Renal cortex interstitium (tissue), 15 donors: ENCODE measurements at places on chromosomes 16 and 17.

GRCh38 chr16:83806731-83807130 lies 1.0 kb upstream of the HSBP1 start:
- DNase-seq: no peak

- no peak for DNase-seq
These were observed 33.9 kb downstream of the CREBBP start for GRCh38 chr16:3846595-3847091.

GRCh38 chr16:11030990-11031510 lies 86.7 kb downstream of the CLEC16A start:
- no peak for DNase-seq

DNA sequence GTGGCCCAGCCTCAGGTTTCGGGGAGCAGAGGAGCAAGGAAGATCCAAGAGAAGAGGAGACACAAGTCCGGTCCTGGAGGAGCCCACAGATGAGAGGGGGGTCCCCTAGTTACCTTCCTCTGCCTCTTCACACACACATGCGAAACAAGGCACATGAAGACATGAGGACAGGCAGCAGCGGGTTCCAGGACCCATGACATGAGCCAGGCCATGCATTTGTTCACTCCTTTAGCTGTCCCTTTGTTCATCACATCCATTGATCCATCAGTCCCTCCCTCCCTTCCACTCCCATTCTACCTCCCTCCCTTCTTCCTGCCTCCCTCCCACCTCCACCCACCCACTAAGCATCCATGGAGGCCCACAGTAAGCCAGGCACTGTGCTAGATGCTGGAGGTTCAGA lies 9.4 kb downstream of the PPY start:
- DNase-seq: no peak

DNA sequence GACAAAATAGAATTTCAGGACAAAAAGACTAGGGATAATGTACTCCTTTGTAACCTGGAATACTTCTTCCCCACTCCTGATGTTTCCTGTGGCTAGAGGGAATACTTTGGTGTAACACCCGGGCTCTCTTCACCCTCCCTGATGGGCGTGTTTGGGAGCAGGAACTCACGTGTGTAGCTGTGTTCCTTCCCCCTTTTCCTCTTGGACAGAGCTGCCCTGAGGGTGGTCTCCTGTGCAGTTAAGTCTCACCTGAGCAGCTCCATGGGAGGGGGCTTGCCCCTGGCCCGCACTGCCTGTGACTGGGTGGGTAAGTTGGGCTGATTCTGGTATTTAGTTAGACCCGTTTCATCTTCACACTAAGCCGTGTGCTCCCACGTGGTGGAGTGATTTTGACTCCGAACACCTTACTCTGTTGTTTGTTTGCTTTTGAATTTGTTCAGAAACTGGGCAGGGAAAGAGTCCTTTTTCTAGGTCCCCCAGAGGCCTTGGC lies 87.9 kb downstream of the OR1D5 start:
- no peak for DNase-seq

DNA sequence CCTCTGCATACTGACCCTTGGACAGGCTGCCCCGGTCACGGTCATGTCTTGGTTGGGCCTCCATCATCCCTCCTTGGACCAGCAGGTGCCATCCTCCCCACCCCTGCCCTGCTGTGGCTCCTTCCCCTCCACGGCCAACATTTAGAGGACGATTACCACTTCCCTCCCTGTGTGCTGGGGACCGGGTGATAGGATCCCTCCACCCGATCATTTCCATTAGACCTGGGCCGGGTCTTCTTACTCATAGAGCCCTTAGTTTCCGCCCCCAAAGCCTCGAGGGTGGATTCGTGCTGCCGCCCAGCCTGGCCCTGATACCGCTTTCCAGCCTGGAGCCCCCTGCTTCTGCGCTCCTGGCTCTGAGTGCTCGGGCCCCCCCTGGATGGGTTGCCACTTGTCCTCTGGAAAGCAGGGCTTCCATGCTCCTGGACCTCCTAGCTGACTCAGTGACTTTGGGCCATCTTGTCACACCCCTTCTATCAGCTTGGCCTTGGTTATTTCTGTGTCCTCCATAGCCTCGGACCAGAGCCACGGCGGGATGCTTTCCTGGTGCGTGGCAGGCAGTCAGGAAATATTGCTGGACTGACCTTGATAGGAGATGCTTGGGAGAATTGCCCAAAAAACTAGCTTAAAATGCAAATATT lies 171.4 kb downstream of the SEC14L1 start:
- DNase-seq: no peak

DNA sequence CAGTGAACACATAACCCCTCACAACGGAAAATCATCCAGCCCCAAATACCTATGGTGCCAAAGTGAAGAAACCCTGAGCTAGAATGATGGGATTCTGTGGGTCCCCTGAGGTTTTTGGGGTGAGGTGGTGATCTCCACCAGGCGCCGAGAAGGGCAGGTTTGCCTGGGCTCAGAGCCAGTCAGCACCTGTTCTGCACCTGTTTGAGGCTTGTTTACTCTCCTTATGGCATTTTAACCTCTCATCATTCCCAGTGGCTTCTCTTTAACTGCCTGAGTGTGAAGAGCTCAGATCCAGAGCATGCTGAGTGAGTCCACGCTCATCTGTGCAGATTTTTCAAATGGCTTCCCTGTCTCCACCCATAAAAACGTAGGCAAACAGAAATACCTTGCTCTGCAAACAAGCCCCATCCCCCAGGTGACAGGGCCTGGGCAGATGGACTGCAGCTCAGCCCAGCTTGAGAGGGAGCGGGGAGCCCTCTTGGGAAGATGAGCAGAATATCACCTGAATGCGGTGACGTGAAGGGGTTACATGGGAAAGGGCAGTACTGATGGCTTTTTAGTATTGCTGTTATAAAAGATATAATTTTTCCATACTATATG lies 40.1 kb upstream of the CLEC19A start:
- DNase-seq: no peak

DNA sequence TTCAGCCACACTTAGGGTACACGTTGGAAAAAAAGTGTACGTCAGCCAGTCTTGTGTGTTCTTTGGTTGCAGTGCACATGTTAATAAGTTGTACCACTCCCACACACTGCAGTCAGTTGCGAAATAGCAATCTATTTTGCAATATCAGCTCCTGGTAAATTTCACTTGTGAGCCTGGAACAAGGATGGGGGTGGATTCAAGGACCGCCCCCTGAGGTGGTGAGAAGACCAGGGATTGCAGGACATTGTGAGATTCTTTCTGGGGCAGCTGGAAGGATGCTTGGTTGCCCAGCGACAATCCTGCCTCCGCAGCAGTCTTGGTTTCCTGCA lies 78.6 kb upstream of the ZFHX3 start:
- DNase-seq: no peak

DNA sequence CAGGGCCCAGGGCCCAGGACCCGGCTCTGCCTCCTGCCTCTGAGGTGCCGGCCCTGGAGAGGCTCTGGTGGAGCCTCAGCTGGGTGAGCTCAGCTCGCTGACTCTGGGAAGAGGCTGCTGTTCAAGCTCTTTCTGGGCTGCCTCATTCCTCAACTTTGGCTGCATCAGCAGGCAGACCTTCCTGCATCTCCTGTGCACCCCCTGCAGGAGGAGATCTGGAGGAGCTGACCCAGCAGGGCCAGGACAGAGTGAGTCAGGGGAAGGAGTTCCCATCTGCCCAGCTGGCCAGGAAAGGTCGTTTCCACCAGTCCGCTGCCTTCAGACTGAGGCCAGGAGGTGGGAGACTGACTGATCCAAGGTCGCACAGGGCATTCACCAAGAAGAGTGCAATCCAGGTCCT lies 10.7 kb downstream of the CRHR1 start:
- no peak for DNase-seq

- no peak for DNase-seq
These were observed 50.9 kb upstream of the GSE1 start for GRCh38 chr16:85562093-85562786.

DNA sequence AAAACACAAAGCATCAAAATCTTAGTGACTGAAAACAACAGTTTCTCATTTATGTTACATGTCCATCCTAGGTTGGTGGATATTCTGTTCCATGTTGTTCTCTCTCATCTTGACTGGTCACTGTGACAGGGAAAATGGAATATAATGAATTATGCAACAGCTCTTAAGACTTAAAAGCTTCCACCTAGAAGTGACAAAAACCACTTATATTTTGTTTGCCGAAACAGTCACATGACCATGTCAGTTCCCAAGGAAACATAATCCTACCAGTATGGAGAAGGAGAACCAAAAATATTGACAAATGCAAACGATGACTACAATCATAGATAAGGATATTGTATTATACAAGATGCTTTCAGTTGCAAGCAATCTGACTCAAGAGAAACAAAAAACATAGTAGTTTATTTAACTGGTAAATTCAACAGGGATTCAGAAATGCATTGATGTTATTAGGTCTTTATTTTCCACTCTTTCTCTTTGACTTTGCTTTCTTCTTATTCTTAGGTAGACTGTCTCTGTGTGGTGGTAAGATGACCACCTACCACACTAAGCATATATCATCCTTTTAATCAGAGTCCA lies 103.8 kb downstream of the SSH2 start:
- no peak for DNase-seq

DNA sequence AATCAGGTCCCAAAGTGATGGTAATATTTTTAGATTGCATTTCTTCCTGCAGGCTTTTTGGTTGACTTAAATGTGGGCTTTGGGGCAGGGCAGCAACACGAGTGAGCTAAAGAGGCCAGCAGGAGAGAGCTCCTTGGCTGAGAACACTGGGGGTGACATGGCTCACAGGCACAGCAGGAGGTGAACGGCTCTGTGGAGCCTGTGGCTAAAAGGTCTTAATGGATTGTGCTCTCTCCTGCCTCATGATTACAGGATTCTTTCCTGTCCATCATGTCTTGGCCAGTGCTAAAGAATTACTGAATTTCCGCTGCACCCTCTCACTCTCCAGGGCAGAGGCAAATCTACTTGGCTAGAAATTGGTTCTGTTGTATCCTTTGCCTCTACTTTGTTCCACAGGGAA lies 366.6 kb downstream of the HS3ST4 start:
- DNase-seq: no peak

GRCh38 chr16:12541672-12542071 lies 262.0 kb downstream of the CPPED1 start:
- no peak for DNase-seq

DNA sequence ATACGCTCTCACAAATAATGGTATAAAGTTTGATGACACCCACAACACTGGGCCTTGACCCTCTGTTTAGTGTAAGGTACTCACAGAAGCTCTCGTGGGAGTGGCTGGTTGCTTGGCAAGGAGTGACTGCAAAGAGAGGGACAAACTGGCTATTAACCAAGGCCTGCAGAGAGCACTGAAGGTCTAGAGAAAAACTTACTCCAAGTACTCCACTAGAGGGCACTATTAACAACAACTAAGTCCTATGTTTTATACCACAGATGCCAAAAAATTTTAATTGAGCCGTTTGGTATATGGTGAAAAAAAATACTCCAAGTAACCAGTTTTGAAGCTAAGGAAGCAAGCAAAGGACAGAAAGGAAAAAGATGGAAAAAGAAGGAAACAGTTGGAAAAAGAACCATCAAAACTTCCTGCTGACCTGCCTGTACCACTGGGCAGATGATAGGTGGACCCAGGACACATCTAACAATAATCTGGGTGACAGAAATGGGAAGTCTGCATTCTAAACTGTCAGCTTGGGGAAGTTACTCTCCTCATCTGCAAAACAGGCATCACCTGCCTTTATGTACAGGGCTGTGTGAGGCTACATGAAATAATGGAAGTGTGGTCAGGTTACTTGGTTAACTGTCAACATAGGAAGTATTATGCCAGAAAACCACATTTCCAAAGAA lies 23.2 kb downstream of the DYNC1LI2 start:
- no peak for DNase-seq

- DNase-seq: no peak
These were observed 519.4 kb upstream of the WSB1 start for GRCh38 chr17:26774291-26775218.

- DNase-seq: no peak
These were observed 23.7 kb upstream of the XYLT2 start for GRCh38 chr17:50322271-50322670.

- no peak for DNase-seq
These were observed 162.5 kb downstream of the TRIM37 start for GRCh38 chr17:58944166-58944565.

DNA sequence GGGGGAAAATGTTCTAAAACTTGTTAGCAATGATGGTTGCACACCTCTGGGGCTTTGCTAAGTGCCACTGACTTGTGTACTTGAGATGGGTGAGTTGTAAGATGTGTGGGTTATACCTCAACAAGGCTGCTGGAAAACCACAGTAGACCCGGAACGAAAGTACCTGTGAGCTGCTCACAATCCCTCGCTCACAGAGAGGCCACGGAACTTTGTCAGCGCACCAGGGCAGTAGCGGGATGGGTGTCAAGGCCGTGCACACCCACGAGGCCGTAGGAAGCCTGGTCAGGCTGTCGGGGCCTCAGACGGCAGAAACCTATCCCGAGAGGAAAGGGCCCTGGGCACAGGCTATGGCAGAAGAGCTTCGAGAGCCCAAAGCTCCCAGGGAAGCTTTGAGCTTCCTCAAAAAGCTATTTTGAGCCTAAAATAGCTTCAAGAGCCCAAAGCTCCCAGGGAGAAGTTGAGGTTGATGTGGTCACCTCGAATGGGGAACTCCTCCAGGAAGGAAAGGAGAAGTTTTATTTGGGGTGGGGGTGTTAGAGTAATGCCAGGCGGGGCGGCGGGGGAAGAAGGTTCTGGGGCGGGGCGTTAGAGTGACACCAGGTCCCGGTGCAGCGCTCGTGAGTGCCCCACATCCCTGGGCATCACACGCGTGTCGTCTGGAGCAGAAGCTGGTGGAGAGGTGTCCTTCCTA lies 19.0 kb downstream of the CBFA2T3 start:
- DNase-seq: no peak

GRCh38 chr16:88792078-88792550 lies 7.1 kb upstream of the PIEZO1 start:
- DNase-seq: no peak
